ENCODE measurements at places on chromosomes 5 and 9. TPM values are rescaled to one million over a fixed set of nuclear protein-coding genes. Genes with fewer than 3 reads are reported as not detected.

Gene OR13D1
- total RNA-seq, result not detected

Gene AGGF1
- total RNA-seq, result 15.0 TPM

Gene PCDHB15
- 0.46 TPM for total RNA-seq

Gene G3BP1
- total RNA-seq, result 192 TPM

Gene CYFIP2
- 9.8 TPM for total RNA-seq

Gene PCDHB5
- total RNA-seq, result not detected
